Activated CD4-positive, CD25-positive, alpha-beta regulatory T cell treated with anti-CD3 and anti-CD28 coated beads, Interleukin-2, amount 50 U/mL, for 72 hours (primary cell): ENCODE measurements at places on chromosomes 7 and 10.

DNA sequence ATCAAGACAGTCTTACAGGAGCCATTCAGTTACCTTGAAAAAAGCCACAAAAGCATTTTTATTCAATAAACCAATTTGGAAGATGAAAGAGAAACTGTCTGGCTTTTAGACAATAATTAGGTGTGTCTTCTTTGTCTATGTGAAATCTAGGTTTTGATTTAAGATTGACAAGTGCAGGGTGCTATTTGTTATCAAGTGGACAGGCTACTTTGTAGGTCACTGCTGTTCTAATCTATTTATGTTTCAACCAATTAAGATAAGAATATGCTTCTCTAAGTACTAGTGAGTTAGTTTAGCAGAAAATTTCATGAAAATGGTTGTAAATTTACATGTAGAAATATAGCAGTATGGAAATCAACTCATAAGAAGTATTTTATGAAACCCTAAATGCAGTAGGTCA, 177.5 kb downstream of the CACNA2D1 start:
- DNase-seq, result no peak

- no peak for DNase-seq
These were observed 150.9 kb upstream of the KLF6 start for GRCh38 chr10:3935933-3936359.

- peak; percentile 45 for DNase-seq
These were observed 6.8 kb upstream of the TAS2R40 start for GRCh38 chr7:143214789-143215679.

DNA sequence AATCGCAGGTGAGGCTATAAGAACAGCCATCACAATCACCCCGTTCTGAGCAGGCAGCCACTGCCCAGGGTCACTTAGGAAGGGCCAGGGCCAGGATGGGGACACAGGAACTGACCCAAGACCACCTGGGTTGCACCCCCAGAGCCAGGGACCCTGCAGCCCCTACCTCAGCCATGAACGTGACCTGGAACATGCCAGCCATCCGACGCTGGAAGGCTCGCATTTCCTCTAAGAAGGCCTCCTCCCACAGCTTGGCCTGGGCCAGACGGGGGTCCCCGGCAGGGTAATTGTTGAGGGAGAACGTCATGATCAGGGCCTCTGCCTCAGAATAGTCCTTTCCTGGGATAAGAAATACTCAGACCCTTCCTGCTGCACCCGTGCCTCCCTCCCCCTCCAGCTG, 5.0 kb downstream of the NPC1L1 start:
- DNase-seq, result no peak

DNA sequence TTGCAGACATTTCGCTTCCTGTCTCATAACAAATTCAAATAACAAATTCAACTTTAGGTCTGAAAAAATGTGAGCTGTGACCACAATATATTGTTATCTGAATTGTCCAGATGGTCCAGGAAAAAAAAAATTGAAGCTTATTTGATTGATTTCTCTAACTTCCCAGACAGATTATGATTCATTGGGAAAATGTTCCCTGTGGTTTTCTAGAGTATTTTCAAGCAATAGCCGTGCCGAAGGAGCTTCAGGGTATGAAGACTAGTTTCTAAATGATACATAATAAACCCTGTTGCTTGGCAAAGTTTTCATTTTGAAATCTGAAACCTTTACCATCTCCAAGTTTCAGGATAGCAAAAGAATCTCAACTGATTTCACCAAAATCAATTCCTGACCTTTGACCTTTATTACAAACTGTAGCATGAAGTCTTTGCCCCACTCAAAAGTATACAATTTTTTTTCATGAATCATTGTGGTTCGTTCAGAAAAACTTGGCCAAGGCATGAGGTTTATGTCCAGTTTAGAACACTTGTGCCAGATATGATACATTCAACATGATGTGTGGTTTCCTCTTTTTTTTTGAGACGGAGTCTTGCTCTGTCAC, 109.9 kb downstream of the JCAD start:
- no peak for DNase-seq

DNA sequence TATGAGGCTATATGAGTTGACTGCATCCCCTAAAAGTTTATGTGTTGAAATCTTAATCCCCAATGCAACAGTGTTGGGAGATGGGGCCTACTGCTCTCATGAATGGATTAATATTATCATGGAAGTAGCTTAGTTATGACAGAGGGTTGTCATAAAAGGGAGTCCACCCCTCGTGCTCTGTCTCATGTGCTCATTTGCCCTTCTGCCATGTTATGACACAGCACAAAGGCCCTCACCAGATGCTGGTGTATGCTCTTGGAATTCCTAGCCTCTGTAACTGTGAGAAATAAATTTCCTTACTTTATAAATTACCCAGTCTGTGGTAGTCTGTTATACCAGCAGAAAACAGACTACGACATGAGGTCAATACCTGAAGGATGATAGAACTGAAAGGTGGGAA, 17.6 kb upstream of the PANK1 start:
- DNase-seq, result no peak
